ENCODE measurements at places on chromosomes 11 and 22. TPM values are rescaled to one million over a fixed set of nuclear protein-coding genes. Genes with fewer than 3 reads are reported as not detected.

The LMF2 gene
- 28.7 TPM for total RNA-seq

The GGTLC3 gene
- not detected for total RNA-seq

The CD3G gene
- total RNA-seq: 0.24 TPM

DNA sequence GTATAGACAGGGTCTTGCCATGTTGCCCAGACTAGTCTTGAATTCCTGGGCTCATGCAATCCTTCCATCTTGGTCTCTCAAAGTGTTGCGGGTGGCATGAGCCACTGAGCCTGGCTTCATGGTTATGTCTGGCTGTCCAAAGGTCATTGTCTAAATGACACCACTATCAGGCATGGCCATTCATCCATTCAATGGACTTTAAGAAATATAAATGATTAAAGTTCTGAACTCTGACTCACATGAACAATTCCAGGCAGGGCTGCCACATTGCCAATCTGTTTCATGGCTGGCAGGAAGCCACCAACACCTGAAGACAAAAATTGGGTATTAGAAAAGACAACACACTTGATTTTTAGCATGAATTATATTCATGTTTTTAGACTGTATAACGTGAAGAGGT, 4.1 kb downstream of the RTCB start:
- no peak for DNase-seq

The MN1 gene
- total RNA-seq: 6.4 TPM

- DNase-seq: no peak
Observed at GRCh38 chr11:11856638-11857037, 14.9 kb downstream of the USP47 start.

The SAMM50 gene
- 51.0 TPM for total RNA-seq

The OR8D1 gene
- not detected for total RNA-seq

- no peak for DNase-seq
Observed at GRCh38 chr22:21044931-21045584, 688 bp upstream of the LRRC74B start.

DNA sequence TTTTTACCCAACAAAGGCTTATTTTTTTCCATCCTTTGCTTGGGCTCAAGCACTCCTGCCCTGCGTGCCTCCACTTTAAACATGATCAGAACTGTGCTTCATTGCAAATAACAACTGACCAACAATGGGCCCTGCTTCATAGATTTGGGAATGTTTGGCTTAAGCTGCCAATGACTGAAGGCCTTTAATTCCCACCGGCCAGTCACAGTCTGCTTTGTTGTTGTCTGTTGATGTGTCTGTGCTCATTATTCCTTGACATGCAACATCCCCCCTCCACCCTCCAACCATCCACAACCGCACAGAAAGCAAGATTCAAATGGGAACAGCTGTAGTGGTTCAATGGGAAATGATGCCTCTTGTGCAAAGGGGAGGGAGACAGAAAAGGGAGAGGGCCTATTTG, 23.0 kb downstream of the PAX6 start:
- DNase-seq: no peak

GRCh38 chr11:117385471-117385870, 57.8 kb downstream of the CEP164 start:
- DNase-seq: peak; percentile 26

The MMP12 gene
- total RNA-seq: not detected

DNA sequence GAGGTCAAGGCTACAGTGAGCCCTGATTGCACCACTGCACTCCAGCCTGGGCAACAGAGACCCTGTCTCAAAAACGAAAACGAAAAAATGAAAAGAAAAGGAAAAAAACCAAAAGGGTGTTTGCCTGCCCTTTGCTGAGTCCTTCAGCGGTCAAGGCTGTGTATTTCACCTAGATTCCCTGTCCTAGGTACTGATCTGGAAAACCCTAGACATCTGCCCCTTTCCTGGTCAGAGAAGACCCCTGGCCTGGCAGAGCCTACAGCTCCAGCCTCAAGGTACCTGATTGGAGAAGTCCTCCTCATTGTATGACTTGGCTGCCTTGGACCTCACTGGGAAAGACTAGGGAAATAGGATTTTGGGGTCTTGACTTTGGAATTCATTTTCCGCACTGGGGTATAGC, 8.0 kb upstream of the CCDC90B start:
- DNase-seq: no peak

The HTR3A gene
- total RNA-seq: not detected

The CHKA gene
- 10.2 TPM for total RNA-seq

The MLC1 gene
- 0.13 TPM for total RNA-seq

The SLC22A9 gene
- total RNA-seq: not detected
